ENCODE measurements at places on chromosomes 3 and 15.

DNA sequence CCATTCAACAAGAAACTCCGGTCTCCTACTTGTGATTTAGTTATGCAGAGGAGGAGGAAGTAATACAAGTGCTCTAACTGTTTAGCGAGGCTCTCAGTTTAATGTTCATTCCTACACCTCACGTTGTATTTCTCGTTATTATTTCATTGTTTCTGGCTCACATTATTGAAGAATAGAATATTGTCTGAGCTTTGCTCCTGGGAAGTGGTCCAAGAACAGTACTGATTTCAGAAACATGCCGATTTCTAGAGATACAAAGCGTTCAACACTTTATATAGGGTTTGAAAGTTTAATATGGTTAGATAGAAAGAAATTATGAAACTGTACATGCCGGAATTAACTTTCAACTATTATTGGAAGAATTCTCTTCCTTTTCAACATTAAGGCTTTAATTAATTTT is 1145.5 kb downstream of the TBL1XR1 start:
- DNase-seq = no peak

GRCh38 chr3:54965746-54966145 is 37.9 kb upstream of the LRTM1 start:
- peak; percentile 45 for DNase-seq

DNA sequence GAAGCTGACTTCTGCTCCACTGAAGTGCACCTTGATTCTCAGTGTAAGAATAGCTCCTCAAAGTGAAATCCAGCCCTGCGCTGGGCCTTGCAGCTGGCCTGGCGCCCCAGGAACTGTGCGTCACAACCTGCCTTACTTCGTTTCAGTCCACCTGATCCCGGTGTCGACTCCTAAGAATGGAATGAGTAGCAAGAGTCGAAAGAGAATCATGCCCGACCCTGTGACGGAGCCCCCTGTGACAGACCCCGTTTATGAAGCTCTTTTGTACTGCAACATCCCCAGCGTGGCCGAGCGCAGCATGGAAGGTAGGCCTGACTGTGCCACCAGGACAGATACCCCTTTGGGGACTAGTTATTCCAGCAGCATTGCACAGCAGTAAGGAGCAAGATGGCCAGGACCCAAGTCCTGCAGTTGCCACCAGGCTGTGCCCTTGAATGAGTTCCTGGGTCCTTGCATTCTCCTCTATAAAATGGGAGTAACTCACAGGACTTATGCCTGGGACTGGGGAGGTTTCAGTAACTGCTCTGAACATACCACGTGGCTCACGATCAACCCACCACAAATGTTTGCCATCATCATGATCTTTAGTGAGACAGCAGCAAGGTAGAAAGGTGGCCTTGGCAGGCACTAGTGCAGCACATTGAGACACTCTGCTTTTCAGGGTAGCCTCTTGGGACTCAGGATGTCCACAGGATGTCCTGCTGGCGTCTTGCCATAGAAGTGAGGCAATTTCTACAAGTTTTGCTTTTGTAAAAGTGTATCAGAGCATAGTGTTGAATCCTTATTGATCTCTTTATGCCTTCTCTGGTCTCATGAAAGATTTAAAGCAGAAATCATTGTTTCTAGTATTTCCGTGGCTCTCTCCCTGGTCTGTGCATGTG is 46.8 kb downstream of the PXYLP1 start:
- DNase-seq = no peak

- no peak for DNase-seq
These were observed 37.8 kb downstream of the KLF13 start for GRCh38 chr15:31364301-31365031.

GRCh38 chr15:74793135-74794028 is 11.5 kb downstream of the CSK start:
- DNase-seq = peak; percentile 69

DNA sequence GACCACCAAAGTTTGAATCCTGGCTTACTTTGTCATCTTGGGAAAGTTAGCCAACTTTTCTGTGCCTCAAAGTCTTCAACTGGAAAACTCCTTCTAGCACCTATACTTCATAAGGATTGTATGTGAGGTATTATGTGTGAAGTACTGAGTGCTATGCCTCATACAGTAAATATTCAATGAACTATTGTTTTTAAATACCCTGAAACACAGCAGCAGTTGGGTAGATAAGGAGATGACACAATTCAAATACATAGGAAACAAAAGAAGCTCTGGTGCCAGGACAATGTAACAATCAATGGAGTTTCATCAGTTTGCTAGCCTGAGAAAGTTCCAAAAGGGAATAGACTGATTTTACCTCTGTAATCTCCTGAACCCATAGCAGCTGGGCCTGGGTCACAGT is 43.3 kb downstream of the TUBGCP4 start:
- no peak for DNase-seq

GRCh38 chr3:63631670-63632069 is 20.8 kb upstream of the SNTN start:
- no peak for DNase-seq

- DNase-seq = no peak
These were observed 71.7 kb upstream of the TMEM115 start for GRCh38 chr3:50430950-50431435.

- DNase-seq = no peak
These were observed 4.2 kb upstream of the PLEKHO2 start for GRCh38 chr15:64837502-64837901.

DNA sequence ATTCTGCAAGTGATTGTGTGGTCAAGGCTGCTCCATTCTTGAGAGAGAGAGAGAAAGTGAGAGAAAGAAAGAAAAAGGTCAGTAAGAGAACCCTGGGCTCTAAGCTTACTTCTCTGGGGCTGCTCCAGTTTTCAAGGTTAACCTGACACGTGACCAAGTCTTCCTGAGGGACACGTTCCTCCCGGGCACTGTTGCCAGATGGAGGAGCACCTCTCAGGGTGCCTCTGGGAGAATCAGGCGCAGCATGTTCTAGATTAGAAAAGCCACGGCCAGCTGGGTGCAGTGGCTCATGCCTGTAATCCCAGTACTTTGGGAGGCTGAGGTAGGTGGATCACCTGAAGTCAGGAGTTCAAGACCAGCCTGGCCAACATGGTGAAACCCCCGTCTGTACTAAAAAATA is 60.8 kb downstream of the ITGA11 start:
- no peak for DNase-seq

DNA sequence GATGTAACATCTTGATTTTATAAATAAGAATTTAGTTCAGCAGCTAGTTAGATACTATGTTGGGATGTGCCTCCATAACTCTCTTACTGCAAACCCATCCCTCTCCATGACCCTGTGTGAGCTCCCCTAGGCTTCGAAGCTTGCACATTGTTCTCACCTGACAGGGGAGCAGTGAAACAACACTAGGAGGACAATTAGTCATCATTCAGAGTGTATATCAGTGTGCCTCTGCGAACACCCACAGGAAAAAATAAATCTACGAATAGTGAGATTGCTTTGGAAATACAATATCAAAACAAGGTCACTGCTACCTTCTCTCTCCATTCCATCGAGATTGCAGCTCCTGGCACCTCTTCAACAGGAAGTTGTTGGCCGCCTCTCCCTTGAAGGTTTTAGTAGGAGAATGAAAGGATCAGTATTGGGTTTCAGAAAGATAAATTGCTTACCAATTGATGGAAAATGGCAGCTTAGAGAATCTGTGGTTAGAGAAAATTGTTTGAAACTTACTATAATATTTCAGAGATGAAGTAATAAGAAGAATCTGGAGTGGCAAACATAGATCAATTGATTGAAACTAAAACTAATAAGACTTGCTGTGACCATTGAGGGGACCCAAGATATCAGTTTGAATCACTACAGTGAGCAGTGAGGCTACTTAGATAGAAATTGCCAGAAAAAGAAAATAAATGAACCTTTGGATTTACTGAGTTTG is 103.2 kb downstream of the CHL1 start:
- DNase-seq = no peak

- DNase-seq = no peak
These were observed 26.4 kb downstream of the MKRN2 start for GRCh38 chr3:12583280-12583679.

DNA sequence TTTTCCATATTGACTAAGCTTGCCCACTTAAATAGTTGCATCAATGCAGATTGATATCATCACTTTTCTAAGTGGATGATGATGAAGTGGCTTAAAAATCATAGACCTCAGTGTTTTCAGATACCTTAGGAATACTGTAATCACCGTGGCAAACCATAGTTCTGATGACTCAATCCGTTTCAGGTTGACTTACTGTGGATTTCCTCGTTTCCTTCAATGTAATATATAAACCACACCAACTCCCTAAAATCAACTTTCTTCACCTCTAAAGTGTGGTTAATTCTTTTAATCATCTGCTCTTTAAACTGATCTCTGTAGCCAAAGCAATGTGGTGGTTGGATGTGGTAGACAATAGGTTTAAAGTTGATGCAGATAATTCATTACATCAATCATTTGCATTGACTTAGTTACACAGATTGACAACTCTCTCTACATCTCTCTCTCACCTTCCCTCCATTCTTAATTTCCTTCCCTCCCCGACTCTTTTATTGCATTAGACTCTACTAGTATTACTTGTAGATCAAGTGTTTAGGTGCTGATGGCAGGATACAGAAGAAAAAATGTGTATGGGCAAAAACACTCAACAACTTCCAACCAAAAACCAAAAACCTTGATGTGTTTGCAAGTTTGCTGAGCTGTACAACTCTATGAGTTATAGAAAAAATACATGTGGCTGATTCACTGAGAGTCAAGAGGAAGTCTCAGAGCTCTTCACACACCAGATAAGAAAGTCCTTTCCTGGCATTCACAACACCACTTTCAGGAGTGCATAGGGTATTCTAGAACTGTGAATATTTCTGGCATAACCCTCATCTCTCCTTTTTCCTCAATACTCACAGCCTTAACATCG is 243.5 kb downstream of the NFKBIZ start:
- no peak for DNase-seq

DNA sequence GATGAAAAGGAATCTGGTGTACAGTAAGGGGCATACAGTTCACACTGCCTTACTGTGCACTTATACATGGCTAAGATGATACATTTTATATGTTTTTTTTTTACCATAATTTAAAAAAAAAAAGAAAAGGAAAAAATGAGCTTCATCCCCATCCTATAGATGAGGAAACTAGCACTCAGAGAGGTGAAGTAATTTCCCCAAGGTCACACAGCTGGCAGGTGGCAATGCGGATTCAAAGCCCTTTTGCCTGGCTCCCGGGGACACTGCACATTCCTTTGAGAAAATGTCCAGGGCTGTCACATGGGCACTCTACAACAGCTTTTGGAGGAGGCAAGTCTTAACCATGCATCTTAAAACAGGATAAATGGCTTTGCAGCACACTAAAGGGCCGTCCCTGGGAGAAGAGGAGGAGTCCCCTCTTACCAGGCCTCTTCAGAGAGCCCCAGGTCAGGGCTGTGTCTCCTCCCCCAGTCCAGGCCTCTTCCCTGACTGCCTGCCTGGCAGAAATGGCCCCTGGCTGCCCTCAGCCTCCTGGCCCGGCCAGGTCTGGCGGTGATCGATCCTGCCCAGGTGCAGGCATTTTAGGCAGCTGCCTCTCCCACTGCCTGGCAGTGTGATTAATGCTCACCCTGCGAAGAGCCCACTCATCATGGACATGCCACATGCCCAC is 95.1 kb upstream of the LINGO1 start:
- DNase-seq = no peak

DNA sequence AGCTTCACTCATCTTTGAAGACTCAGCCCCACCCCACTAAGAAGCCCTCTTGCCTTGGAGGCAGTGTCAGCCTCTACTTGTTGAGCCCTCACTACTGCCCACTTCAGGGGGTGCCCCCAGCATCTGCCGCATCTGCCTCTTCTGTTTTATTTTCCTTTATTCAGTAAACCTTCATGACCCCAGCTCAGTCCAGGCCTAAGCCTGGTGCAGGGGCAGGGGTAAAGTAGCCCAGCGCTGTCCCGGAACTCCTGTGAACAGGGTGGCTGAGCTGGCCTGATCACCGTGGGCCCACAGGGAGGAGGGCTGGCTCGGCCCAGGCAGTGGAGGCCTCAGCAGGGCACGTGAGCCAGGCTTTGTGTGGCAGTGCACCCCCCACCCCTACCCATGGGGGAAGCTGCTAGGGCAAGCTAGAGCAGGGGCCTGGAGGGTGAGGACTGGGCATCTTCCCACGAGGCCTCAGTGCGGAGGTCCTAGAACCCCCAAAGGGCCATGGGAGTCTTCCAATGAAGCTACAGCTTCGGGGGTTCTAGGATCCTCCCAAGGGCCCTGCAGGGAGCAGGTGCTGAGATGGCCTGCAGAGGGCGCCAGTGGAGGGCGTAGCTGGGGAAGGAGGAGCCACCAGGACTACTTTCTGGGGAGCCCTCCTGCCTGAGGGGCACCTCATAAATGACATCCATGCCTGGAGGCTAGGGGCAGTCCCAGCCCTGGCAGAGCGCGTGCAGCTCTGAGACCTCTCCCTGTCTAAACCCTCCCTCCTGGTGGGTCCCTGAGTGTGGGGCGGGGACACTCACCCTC is 36.0 kb downstream of the TSPAN3 start:
- DNase-seq = no peak

DNA sequence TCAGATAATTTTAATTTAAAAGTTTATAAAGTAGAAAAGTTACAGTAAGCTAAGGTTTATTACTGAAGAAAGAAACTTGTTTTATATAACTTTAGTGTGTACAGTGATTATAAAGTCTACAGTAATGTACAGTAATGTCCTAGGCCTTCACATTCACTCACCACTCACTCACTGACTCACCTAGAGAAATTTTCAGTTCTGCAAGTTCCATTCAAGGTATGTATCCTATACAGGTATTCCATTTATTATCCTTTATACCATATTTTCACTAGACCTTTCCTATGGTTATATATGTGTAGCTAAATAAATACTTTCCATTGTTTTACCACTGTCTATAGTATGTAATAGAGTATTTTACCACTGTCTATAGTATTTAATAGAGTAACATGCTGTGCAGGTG is 33.2 kb upstream of the MME start:
- DNase-seq = no peak

DNA sequence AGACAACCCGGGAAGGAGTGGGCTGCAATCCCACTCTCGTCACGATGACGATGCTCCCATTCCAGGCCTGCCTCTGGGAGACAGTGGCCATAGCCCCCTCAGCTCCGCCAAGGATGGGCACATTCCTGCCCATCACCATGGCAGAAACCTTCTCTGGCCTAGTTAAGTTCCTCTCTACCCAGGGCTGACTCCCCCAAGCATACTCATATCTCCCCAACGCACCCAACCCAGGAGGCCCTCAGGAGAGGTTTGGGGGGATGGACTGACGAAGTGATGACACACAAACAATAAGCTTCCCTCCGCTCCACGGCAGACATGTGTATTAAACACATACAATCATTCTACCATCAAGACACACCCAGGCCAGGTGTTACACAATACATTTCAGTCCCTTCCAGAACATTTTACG is 60.1 kb downstream of the VGLL4 start:
- DNase-seq = no peak

DNA sequence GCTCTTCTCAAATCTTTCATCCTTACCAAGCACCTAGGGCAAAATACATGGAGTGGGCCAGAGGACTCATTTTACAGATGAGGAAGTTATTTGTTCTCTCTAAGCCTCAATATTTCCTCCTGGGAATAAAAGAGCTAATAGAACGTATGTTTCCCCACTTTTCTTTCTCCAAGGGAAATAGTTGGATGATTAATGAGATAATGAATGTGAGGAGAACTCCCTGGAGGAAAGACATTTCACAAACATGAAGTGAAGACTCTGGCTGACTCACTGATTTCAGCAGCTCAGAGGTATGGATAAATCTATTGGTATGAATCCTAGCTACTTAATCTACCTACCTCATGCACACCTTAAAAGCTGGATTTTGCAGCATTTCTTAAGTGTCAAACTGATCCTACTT is 98.4 kb downstream of the ECT2 start:
- DNase-seq = peak; percentile 20
